ENCODE measurements at places on chromosomes 3 and 15. TPM values are rescaled to one million over a fixed set of nuclear protein-coding genes. Genes with fewer than 3 reads are reported as not detected.

The IGSF10 gene
- 7.5 TPM for total RNA-seq

The BLM gene
- total RNA-seq, result 4.1 TPM

DNA sequence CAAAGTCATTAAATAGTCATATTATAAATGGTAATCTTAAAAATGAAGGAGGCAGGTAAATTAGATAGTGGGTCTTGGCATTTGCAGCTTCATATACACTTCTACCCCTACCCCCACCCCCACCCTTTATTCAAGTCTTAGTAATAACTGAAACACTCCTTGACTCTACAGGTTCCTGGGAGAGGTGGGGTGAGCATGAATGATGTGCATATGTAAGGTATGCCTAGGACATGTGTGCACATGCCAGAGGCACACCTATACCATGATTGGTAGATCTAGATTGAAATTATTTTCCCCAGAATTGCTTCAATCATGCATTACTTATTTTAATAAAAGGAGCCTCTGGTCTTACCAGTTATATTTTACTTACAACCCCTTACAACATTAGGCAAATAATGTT lies 40.1 kb upstream of the PDCD6IP start:
- DNase-seq, result no peak

The CA12 gene
- total RNA-seq, result 46.9 TPM

The CCR8 gene
- 18.3 TPM for total RNA-seq

DNA sequence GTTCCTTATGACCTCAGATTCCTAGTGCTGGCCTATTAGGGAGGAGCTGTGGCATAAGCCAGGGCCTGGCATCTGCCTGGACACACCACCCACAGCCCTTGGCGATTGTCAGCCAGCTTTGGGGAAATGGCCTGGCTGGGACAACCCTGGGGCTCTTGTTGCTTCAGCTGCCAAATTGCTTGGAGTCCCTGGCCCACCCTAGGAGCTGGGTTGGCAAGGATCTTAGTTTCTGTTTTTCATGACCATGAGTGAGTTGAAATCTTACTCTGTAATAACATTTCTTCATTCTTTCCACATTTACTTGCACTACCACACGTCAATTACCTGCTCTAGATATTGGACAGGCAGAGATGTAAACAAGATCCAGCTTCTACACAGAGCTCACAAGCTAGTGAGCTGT lies 1.9 kb upstream of the MYZAP start:
- peak; percentile 10 for DNase-seq

DNA sequence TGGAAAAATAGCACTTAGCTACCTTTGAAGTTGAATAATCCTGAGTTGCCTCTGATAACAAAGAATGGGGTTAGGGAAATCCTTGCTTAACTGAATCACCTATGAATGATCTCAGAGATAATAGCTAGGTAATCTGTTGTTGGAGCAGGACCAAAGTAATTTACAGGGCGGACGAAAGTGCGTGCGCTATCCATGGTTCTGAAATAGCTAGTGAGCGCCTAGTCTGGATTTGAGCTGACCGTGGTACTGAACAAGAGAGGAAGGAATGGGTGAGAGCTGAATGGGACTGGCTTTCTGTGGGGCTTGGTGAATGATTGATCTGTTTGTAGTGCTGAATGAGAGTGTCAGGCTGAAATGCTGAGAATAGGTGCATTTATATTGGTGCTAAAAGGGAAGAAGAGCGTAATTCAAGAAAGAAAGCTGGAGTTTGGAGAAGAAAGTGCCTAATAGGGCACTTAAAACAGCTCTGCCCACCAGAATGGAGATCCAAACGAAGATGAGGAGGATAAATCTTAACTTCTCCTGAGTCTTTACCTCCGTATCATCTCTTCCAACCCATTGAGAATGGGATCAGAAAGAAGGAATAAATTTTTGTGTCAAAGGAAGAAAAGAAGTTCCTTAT lies 10.1 kb downstream of the SCN10A start:
- peak; percentile 66 for DNase-seq

DNA sequence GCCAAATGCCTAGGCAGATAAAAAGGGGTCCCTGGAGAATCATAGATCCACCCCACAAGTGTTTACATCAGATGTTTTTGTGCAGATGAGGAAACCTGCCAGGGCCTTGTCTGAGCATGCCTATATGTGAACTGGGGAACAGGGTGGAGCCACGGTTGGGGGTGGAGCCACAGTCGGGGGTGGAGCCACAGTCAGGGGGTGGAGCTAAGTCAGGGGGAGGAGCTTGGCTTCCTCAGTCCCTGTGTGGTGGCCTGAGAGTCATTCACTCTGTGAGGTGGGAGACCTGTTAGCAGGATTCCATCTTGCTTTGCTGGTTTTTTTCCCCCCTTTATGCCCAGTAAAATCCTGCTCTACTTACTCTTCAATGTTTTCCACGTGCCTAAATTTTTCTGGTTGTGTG lies 57.8 kb upstream of the TGFBR2 start:
- DNase-seq, result no peak

DNA sequence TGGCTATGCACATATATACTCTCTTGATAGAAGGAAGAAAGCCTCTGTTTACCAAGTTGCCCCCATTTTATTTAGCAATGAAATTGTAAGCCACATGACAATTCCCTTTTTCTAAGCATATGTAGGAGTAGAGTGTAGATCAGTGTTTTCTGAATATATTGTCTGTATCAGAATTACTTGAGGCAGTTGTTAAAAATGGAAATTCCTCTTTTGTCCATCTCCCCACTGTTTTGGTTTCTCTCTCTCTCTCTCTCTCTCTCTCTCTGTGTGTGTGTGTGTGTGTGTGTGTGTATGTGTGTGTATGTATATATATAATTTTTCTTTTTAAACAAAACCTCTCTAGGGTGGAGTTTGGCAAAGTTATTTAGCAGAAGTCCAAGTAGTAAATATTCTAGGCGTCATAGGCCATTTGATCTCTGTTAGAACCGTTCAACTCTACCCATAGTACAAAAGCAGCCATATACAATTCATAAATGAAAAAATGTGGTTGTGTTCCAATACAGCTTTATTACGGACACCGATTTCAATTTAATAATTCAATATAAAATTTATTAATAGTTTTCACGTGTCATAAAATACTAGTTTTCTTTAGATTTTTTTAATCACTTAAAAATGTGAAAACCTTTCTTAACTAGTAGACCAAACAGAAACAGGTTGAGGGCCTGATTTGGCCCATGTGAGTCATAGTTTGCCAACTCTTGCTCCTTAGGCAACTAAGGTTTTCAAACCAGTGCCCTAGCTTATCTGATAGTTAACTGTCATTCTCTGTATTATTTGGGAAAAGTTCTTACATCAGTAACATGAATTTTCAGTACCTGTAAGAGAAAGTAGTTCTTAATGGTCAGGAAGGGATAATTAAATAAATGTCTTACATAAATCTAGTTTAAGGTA lies 39.8 kb downstream of the UBE2E1 start:
- no peak for DNase-seq

DNA sequence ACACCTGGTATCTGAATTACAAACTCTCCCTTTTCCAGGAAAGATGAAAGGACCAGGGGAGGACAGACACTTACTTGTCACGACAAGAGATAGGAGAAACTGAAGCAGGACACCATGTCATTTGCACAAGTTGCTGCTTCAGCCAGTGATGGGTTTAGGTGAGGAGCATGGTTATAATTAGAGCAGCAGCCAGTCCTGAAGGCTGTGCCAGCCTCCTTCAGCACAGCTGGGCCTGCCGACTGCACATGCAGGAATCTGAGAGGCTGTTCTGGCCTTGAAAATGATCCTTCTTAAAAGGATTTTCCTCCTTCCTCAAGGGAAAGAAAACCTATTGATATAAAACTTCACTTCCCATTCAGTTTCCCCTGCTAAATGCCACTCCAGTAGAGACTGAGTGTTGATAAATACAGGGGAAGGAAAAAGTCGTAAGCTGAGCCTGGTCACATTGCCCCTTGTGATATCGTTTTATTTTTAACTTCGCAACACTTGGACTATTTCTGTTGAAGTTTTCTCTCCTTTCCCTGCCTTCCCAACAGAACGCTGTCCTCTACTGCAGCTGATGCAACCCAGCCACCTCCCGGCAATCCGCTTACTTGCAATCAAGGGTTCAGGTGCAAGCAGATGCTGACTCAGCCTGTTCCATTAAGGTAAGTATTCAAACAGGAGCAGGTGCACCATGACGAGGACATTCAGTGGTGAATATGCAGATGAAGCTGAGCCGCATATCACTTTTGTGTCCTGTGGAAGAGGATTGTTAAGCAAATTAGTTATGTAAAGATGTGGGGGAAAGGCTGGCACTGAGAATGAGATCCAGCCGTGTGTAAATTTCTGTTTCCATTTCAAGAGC lies at the start of gene FBXO40:
FBXO40 (plus strand) TSS at position 524 of the 847 bp plus-strand sequence. CDS start 27,197 bp downstream, outside the sequence.
- peak; percentile 3 for DNase-seq

GRCh38 chr3:106826791-106827311 lies 550.4 kb upstream of the CCDC54 start:
- peak; percentile 65 for DNase-seq

The CLDN11 gene
- 1.7 TPM for total RNA-seq

- no peak for DNase-seq
These were observed 1.5 kb upstream of the AMIGO3 start for GRCh38 chr3:49720855-49721595.

DNA sequence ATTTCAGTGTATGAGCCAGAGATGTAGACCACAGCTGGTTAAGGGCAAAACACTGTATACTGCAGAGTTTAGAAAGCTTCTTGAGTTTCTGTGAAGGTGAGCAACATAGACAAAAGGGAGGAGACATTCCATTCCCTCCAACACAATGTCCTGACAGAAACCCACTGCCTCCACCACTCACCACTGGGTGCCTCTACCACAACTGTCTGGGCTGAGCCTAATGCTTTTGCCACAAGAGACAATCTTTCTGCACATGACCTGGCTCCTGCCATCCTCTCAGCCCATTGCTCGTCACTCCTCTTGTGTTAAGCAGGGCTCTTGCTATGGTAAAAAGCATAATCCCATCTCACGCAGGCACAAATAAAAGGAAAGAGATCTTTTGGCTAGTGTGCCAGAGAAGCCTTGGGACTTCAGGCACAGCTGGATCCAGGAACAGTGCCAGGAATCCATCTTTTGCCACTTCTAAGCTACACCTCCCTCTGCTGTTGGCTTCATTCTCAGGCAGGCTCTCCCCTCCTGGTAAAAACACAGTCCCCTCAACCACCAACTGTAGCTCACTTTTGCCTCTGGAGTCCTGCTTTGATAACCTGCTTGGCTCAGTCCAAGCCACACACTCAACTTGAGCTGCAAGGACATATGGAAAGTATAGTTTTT lies 140.6 kb upstream of the PRR20G start:
- DNase-seq, result no peak

GRCh38 chr15:74428442-74428787 lies 5.3 kb downstream of the SEMA7A start:
- DNase-seq, result no peak

DNA sequence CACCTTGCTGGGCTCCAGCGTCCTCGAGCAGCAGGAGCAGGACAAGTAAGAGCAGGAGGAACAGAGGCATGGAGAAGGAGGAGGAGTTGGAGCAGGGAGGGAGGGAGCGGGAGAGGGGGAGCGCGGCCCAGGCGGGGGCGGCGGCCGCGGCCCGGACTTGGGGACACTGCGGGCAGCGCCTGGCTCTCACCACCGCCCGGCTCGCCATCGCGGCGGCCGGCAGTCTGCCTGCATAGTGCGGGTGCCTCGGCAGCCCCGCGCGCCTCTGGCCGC lies 440 bp downstream of the DCBLD2 start:
- DNase-seq, result peak; percentile 74

The MYO5C gene
- total RNA-seq, result 2.2 TPM

DNA sequence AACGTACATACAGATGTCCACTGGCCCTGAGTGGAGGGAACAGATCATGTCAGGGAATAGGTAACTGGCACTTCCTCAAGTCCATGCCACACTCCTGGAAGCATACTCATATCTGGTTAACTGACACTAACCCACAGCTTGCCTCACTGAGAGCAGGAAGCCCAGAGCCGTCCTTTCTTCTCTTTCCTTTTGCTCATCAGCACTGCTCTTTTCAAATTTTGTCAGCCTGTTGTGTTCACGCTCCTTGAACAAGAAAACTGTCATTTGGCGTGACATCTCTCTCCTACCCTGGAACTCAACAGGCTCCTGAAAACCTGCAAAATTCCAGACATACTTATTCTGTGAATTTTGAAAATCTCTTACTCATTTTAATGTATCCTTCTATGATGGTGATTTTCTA lies 360.2 kb downstream of the MAGI1 start:
- DNase-seq, result no peak

DNA sequence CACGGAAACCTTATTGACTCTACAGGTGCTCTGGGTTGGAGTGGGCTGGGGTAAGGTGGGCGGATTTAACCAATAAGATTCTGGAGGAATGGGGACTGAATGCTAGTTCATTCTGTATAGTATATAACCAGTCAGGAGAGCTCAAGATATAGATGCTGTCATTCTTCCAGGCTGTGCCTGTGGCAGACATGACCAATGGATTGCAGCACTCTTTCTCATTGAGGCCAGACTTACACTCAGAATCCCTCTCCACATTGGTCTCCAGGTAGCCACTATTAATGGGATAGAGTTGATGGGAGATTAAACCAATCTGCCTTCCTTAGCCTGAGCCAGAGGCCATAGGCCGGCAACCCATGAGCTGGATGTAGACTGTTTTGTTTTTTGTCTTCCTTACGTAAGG lies 82.8 kb upstream of the MEF2A start:
- DNase-seq, result no peak

The RBPMS2 gene
- total RNA-seq, result 7.0 TPM

GRCh38 chr3:53754325-53754724 lies 91.9 kb downstream of the CHDH start:
- no peak for DNase-seq

GRCh38 chr15:35208353-35208752 lies 123.3 kb upstream of the NANOGP8 start:
- no peak for DNase-seq

The SNRPN gene
- 97.7 TPM for total RNA-seq

GRCh38 chr3:188635258-188636042 lies 481.5 kb downstream of the LPP start:
- DNase-seq, result peak; percentile 44

GRCh38 chr3:8246070-8246469 lies 255.6 kb upstream of the LMCD1 start:
- DNase-seq, result no peak

The PLA2G4E gene
- total RNA-seq, result 0.72 TPM

- DNase-seq, result no peak
These were observed 12.6 kb downstream of the IFT57 start for GRCh38 chr3:108209579-108209978.

- peak; percentile 89 for DNase-seq
These were observed 226.1 kb downstream of the ADAMTS17 start for GRCh38 chr15:100115711-100116090.

- DNase-seq, result peak; percentile 20
These were observed 6.4 kb downstream of the NSUN3 start for GRCh38 chr3:94069194-94069813.

The CALML4 gene
- total RNA-seq, result 13.0 TPM

The FBXO40 gene
- total RNA-seq, result 2.2 TPM

The AP3S2 gene
- total RNA-seq, result 65.2 TPM

DNA sequence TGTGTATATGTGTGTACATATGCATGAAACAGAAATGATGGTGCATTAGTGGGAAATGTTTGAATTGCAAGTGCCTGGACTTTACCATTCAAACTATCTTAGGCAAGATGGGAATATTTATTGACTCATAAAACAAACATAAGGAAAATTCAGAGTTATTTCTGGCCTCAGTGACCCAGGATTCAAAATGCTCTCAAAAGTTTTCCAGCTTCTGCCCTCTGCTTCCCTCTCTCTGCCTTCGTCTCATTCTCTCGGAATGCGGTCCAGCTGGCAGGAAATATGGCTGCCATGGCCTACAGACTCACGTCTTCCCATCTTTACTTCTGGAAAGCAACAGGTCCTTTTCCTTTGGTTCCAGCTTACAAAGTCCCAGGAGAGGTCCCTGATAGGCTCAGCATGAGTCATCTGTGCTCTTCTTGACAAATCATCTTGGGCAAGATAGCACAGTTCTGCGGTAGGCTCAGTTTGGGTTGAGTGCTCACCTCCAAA lies 8.7 kb upstream of the ZNF774 start:
- no peak for DNase-seq
